ENCODE measurements at places on chromosomes 6 and 20.

GRCh38 chr6:142842418-142843261 lies 102.3 kb downstream of the HIVEP2 start:
- DNase-seq: peak; percentile 54

- DNase-seq: no peak
Observed at GRCh38 chr6:79421707-79422484, 115.3 kb downstream of the LCA5 start.

DNA sequence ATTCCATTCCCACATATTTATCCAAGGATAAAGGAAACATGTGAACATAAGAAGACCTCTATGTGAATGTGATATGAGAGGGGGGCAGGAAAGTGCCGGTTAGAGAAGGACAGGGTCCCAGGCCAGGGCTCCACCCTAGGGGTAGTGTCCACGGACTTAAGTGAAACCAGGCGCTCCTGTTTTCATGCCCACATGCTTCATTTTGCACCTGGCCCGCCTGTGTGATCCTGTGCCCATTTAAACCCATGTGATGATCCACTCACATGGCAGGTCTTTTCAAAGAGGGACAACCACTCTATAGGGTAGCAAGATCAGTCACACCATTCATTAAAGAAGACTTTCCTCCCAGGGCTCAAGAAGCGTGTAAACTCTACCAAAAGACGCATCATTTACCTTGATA lies 865.3 kb upstream of the GJE1 start:
- no peak for DNase-seq

DNA sequence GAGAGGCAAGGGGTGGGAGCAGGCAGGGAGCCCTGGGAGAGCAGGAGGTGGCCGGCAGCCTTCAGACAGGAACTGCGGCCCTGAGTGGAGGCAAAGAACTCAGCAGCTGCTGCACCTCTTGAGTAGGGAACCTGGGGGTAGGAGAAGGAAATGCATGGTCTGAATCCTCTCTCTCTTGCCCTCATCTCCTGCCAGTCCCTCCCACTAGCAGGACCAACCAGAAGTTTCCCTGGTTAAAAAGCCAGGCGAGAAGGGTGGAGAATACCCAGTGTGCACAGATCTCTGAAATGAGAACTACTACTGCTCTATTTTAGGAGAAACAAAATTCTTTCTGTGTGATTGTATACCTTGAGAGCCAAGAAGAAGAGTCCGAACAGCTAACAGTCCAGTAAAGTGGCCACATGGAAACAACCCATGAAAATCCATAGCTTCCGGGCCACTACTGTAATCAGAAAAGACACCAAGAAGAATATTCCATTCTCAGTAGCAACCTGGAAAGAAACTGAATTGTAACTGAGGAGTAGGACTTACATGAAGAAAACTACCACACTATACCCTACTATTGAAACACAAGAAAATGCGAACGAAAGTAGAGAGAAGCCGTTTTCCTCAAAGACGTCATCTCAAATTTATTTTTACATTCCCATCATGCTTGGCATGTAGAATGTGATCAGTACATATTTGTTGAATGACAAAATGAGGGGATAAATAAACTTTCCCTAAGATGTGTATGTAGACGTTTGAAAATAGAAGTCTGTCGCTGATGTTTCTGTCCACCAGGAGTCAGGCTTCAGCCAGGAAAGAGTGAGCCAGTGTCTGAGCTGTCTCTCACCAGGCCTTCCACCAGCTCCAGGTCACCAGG lies 25.6 kb downstream of the WRNIP1 start:
- DNase-seq: peak; percentile 38

DNA sequence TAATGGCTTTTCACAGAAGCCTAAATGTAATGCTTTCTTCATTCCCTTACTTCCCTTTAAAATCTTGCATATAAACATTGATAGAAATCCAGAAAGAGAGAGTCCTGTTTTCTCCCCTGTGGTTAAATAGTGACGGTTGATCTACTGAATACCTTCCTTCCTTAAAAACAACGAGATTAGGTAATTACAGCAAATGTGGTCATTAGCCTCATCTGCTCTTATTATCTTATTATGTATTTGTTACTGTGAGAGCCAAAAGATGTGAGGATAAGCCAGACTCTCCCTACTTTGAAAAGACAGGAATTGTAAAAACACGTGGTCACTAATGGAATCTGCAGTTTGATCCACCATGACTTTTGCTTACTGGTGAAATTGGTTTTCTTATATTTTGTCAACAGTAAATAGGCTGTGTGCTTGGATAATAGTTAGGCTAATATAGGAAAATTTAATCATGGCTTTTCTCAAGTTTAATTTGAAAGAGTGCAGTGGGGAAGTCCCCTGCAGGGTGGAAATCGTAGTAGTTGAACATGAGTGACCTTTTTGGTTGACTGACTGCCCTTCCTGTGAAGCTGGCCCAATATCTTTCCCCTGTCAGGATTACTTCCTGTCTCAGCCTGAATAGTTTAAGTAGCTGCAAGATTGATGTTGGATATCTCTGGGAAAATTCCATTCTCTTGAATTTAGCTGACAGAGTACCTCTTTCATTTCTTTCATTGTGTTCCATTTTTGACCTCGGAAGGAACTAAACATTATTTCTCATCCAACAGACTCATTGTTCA lies 62.8 kb downstream of the JARID2 start:
- no peak for DNase-seq

GRCh38 chr20:45413479-45413878 lies 2.5 kb upstream of the PIGT start:
- no peak for DNase-seq

DNA sequence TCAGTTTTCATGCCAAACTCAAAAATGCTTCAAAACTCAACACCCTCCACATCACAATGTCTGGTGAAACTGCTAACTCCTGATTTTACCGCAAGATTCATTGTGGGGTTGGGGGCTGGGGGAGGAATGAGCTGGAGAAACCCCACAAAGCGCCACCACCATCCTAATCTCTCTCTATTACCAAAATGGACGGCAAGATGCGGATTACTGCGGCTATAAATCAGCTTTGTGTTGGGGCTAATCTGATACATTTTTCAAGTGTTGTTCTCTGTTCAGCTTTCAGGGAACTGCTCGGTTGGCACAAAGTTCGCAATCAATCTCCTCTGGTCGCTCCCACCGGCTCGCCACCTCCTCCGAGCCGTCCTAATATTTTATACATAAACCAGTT lies 83.7 kb downstream of the TMEM242 start:
- DNase-seq: no peak

GRCh38 chr6:75282706-75283105 lies 1.9 kb downstream of the TMEM30A start:
- DNase-seq: no peak

- DNase-seq: no peak
Observed at GRCh38 chr20:60104993-60105803, 147.0 kb downstream of the CDH26 start.

DNA sequence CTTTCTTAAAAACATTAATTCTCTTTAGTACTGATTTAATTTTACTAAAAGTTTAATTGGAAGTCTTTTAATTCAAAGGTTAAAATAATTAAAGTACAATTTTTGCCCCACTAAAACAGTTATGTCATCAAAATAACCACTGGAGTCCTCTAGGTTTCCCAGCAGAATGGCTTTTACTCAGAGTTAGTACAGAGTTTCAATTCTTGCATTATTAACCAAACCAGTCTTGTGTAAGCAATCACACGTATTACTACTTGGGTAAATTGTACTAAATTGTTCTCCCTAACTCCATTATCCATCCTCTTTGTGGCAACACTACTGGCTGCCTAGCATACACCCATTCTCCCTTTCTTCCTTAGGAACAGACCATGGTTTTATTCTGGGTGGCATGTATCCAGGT lies 36.9 kb downstream of the CDK19 start:
- no peak for DNase-seq

DNA sequence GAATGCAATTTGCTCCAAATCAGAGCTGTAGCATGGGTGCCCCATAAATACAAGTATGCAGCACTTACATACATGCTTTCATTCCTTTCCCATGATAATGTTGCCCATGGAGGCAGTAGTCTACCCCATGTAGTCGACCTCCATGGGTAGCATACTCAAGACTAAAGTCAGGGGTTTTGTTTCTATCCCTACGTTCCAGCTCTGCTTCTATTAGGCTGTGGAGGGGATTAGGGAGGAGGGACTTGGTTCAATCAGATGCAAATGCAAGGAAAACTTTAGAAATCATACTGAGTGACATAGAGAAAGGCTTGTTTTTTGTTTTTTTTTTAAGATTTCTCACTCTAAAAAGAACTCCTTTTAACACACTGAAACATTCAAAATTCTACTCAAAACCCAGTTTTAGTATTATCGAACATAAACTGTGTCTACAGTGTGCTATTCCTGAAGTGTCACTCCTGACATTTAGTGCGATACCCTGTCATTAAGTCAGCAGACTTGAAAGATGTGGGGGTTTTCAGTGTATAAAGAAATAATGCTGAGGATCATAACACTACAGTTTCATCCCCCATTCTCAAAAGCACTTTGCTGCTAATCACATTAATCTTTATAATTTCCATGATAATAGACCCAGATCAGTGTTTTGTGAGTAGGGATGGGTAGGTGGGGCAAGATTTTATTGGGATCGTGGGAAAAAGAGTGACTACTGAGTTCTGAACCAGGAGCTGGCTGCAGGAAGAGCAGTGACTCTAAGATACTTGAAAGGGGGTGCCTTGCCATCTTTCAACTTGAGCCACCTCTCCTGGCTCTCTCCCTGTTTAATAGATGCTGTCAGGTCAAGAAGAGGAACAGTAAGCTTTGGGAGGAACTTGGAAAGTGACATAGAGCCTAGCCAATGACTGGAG lies 40.4 kb upstream of the SCML4 start:
- DNase-seq: no peak

DNA sequence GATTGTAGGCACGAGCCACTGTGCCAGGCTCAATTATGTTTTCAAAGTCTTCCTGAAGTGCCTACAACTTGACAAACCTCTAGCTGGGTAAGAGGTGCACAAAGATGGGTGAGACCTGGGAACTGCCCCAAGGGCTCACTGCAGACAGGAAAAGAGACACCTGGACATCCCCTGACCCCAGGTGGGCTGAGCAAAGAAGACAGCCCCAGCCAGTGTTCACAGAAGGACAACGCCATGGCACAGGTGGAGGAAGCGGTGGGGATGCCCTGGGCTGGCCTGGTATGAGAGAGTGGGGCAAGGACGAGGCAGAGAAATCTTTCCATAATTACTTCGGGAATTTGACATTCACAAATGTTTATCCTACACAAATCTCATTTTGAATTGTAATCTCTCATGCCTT lies 278.9 kb downstream of the SMOC2 start:
- no peak for DNase-seq

GRCh38 chr20:10843146-10843711 lies 169.4 kb upstream of the JAG1 start:
- DNase-seq: no peak

DNA sequence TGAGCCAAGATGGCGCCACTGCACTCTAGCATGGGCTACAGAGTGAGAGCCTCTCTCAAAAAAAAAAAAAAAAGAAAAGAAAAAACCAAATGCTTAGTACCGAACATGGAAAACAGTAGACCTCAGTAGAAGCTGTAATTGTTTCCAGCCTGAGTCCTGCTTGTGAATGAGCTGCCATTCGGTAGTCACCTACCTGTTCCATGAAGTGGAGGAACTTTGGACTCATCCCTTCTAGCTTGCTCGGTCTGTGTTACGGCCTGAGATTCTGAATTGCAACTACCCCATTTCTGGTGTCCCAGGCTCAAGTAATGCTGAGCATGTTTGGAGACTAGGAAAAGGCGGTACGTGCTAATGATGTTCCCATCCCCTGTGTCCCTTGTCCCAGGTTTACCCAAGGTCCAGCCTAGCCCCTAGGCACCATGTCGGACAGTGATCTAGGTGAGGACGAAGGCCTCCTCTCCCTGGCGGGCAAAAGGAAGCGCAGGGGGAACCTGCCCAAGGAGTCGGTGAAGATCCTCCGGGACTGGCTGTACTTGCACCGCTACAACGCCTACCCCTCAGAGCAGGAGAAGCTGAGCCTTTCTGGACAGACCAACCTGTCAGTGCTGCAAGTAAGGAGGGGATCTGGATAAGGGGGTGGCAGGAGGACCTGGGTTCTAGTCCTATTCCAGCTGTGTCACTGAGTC lies 5.1 kb downstream of the TGIF2 start:
- no peak for DNase-seq

- DNase-seq: no peak
Observed at GRCh38 chr6:125192610-125192930, 39.0 kb downstream of the TPD52L1 start.

- DNase-seq: peak; percentile 75
Observed at GRCh38 chr20:44080646-44081267, 106.2 kb downstream of the JPH2 start.

DNA sequence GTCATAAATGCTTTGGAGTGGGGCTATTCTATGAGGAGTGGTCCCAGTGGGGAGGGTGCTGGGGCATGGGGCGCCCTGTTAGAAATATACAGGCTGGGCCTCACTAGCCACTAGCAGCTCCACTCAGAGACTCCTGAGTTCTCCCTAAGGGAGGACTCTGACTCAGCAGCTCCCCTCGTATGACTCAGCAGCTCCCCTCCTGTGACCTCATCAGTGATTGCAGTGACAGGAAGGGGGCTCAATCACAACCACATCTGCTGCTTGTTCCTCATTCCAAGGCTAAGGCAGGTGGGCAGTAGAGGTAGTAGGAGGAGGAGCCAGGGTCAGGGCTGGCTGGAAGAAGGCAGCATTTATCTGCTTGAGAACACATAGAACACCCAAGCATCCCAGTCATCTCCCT lies 73.7 kb downstream of the PRND start:
- no peak for DNase-seq

GRCh38 chr20:45293041-45294002 lies 13.3 kb upstream of the RBPJL start:
- DNase-seq: peak; percentile 86

DNA sequence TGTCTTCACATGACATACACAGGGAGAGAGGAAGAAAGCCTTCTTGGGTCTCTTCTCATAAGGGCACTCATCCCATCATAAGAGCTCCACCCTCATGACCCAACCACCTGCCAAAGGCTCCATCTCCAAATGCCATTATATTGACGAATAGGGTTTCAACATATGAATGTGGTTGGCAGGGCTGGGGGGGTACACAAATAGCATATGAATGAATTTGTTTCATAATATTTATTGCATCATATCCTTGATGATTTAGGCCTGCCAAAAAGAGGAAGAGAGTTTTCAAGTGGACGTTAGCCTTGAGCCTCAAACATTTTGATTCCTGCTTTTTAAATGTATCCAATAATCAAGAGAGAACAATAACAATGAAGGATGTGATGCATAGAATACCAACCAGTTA lies 26.2 kb upstream of the OPRM1 start:
- DNase-seq: no peak

DNA sequence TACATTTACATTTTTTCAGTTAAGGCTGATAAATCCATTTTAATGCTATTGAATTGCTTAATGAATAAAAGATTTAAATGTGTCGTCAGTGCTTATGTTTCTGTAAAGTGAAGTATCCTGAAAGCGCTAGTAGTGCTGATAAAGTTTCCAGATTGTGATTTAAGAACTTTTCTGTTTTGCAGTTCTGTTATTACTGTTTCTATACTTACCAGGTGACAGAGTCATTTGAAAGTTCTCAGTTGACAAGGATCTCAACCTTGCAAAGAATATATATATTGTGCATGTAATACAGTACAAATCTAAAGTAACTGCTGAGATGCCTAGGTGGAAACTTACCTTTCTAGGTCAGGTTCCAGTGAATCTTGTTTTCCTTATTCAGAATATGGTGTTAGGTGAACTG lies 201.8 kb downstream of the ARID1B start:
- DNase-seq: no peak

GRCh38 chr6:114407426-114408035 lies 64.7 kb upstream of the HS3ST5 start:
- no peak for DNase-seq

Measured in activated naive CD4-positive, alpha-beta T cell treated with anti-CD3 and anti-CD28 coated beads, Interleukin-2, amount 50 U/mL, for 16 hours (primary cell).